ENCODE measurements at places on chromosomes 5 and 9. TPM values are rescaled to one million over a fixed set of nuclear protein-coding genes. Genes with fewer than 3 reads are reported as not detected.

- H3K4me3 ChIP-seq = no peak overlapping the region
- no peak overlapping the region for H3K27ac ChIP-seq
- no peaks in the 10 kb centered on the region for H3K27me3 ChIP-seq
- no peak for DNase-seq
- H3K4me1 ChIP-seq = no peaks in the 10 kb centered on the region
Measured at GRCh38 chr9:13220837-13221236, 58.7 kb downstream of the MPDZ start.

DNA sequence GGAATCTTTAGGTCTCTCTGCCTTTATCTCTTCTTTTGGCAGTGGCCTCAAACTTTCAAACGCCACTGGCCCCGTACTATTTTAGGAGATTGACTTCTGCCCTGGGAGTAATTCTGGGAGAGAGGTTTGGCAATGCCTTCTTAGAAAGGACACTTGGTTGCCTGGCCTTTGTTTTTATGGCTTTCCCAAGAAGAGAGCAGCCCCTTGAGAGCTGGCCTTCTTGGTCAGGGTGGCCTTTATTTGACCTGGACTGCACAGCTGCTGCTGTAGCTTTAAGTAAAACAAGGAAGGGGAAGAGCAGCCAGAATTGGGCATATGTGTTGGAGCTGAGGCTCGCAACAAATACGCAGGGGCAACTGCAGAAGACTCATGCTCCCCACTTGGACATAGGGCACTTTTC, 60.8 kb downstream of the PTPN3 start:
- no peak overlapping the region for H3K4me3 ChIP-seq
- no peak for DNase-seq
- no peak overlapping the region for H3K27ac ChIP-seq

DNA sequence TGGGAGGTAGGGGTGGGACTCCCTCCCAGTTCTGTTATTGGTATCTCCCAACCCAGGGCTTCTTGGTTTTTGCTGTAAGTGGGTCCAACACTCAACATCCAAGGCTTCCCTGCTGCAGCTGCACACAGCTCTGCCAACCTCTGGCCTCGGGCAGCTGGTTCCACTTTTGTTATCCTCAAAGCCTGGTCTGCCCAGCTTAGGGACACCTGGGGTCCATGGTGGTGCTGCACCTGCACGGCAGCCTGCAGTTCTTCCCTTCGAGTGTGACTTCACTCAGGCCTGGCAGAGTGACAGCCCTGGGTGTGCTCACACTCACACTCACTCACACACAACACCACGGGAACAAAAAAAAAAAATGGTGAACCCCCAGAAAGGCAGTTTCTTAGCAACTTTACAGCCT, 15.3 kb upstream of the SAP30L start:
- H3K27ac ChIP-seq = no peak overlapping the region
- no peaks in the 10 kb centered on the region for H3K36me3 ChIP-seq
- no peak for DNase-seq

GRCh38 chr5:3343211-3343610, 252.4 kb upstream of the IRX1 start:
- H3K4me1 ChIP-seq = no peaks in the 10 kb centered on the region
- H3K36me3 ChIP-seq = no peaks in the 10 kb centered on the region
- H3K4me3 ChIP-seq = no peak overlapping the region
- no peak overlapping the region for H3K27ac ChIP-seq
- DNase-seq = no peak

MOCS2 gene
- 52.2 TPM for total RNA-seq

SLC22A4 gene
- total RNA-seq = 2.4 TPM

GMCL2 gene
- total RNA-seq = not detected

PCDHGA9 gene
- total RNA-seq = 7.6 TPM

HK3 gene
- 21.2 TPM for total RNA-seq

FAM151B gene
- 3.8 TPM for total RNA-seq

IL13 gene
- not detected for total RNA-seq

Data from kidney (tissue), 22 donors.